HCT116 (cell line): ENCODE measurements at places on chromosomes 2 and 18. TPM values are rescaled to one million over a fixed set of nuclear protein-coding genes. Genes with fewer than 3 reads are reported as not detected.

GRCh38 chr2:240421381-240421780 lies 14.1 kb upstream of the GPC1 start:
- no peak for DNase-seq

GRCh38 chr2:168323529-168324021 lies 76.2 kb upstream of the STK39 start:
- DNase-seq = no peak

GRCh38 chr18:62372156-62372555 lies 47.0 kb downstream of the TNFRSF11A start:
- DNase-seq = no peak

DNA sequence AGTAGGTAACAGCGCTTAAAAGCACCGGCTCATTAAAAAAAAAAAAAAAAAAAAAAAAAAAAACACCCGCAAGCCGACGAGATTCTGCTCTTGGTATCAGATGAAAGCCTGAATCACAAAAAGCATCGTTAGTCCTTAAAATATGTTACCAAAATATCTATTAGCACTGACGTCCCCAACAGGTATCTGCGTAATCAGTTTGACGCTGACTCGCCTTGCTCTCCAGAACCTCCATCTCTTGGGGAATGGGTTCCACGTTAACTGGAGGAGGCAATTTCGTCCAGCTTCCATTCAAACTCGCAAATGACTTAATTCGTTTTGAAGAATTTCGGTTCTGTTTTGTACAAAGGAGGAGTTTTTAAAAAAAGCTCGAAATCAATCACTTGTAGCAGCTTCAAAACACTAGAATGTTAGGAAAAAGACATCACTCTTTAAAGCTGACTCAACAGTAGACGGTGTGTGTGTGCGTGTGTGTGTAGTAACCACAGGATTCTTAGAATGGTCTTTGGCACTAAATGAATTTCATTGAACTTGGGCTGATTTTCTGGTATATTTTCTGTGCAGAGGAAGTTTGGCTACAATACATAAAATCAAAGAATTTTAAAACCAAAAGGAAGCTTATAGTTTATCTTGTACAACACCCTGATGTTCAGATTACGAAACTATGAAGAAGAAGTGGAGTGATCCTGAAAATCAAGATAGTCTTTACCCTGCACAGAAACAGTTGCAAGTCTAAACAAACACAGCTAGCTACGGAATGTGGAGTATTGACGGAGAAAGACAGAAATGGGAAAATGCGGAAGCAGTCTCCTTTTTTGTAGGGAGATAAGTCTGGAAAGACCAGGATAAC lies 1.1 kb upstream of the PGAP1 start:
- no peak for DNase-seq

DNA sequence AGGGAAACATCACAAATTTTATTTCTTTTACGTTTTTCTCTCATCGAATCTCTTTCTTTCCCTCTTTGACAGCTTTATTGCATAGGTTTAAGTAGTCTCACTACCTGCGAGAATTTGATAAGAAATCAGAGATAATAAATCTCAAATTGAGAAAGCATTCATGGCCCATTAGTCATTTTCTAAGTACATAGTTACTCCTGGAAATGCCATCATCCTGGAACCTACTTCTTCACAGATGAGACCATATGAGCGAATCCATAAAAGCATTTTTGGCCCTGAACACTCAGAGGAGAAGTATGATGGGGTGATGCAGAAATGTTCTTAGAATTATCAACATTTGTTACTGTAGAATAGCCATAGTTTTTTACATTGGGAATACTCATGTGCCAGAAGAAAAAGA lies 138.0 kb upstream of the ARHGAP28 start:
- no peak for DNase-seq

DNA sequence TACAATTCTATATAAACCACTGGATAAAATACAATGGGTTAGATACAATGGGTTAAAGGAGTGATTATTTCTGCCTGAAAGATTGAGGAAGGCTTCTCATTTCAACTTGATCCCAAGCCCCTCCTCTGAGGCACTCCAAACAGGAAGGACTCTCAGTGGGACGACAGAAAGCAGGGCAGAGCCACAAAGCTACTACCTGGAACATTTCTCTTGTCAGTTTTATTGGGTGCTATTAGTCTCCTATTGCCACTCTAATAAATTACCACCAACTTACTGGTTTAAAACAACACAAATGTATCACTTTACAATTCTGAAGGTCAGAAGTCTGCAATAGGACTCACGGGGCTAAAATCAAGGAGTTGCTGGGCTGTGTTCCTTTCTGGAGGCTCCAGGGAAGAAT lies 146.7 kb downstream of the MREG start:
- no peak for DNase-seq

The ZC3H15 gene
- 75.2 TPM for total RNA-seq

DNA sequence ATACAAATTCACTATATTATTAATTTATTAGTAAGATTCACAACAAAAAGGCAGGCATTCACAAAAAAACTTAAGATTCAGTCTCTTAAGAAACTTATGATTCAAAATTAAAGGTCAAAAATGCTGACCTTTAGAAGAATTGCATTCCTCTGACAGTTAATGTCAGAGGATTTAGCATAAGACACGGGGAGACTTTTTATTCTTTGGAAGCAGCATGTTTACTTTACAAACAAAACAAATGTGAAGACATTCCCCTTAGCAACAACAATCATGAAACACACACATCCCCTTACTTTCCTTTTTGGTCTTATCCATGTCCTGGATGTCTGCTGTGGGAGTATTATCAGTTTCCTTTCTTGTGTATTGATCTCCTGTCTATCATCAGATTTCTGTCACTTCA lies 117.1 kb downstream of the RAD51AP2 start:
- no peak for DNase-seq
